Stimulated activated CD4-positive, alpha-beta T cell treated with anti-CD3 and anti-CD28 coated beads, Interleukin-1b, Interleukin-23, amount 100 ng/mL, for 1 hour (primary cell): ENCODE measurements at places on chromosomes 1 and 21.

DNA sequence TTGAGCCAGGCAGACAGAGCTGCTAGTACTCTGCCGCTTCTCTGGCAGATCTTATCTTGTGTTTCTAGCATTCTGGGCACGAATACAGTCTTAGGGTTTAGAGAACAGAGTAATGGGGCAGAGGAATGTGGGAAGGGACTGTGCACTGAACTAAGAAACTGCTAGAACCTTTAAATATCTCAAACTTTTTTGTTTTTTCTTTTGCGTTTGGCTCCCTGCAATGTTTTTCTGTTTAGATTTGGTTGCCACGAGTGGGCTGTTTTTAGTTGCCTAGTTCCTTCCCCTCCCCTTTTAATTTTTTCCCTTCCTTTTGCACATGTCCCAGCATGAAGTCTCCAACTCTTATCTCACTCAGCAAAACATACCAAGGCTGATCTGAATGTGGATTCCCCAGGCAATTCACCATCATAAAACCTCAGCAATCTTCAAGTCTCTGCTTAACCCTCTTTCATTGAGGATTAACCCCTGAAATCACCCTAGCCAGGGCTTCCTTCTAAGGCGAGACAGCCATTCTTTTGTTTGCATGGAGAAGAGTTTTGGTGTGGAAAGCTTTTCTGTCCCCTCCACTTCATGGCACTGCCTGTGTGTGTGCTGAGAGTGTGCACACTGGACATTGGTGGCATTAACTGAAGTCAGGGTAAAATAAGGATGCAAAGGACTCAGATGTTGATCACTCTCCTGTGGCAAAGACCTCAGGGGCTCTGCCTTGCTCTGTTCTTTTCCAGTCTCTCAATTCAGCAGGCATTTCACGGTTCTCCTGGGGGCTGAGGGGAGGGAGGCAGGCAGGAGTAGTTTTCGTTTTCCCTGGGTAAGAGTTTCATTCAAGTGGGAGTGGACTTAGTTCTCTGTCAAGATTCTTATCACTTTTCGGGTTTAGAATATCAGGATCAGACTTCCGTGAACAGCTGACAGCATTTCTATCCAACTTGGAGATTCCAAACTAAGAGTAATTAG lies 2.8 kb upstream of the ATF3 start:
- DNase-seq = no peak

DNA sequence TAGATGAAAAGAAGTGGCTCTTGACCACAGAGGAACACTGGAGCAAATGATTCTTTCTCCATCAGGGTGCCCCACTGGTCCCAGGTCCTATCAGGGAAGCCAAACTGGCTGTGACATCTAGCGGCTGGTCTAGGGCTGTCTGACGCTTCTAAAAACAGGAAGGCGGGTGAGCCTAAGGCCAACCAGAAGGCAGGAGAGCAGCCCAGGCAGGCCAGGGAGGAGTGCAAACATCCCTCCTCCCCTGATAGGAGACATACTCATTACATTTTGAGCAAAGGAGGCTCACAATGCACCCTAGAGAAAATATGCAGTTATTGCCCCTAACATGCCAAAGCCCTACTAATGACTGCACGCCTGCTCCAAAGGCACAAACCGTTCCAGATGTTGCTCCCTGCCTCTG lies 10.4 kb upstream of the FOXE3 start:
- DNase-seq = no peak

- DNase-seq = no peak
Observed at GRCh38 chr1:6358757-6359201, 34.8 kb downstream of the ACOT7 start.

GRCh38 chr1:182292193-182292741 lies 99.3 kb downstream of the GLUL start:
- DNase-seq = no peak

GRCh38 chr1:34870395-34870794 lies 10.8 kb upstream of the SMIM12 start:
- no peak for DNase-seq

DNA sequence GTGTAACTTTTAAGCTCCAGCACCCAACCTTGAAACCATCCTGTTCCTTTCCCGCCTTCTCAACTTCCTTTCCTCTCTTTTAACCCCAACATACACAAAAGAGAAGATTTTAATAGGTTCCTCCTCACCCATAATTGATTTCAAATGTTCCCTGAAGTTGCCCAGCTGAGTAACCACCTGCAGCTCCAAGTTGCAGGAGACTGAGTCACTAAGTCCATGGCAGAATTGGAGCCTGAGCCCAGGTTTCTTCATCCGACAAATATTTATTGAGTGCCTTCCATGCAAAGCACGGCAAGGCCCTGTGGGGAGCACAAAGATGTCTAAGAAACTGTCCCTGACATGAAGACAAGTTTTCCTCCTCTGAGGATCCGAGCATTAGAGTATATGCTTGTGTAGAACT lies 97.7 kb downstream of the PAPPA2 start:
- DNase-seq = no peak

GRCh38 chr1:154583773-154584172 lies 16.2 kb downstream of the CHRNB2 start:
- no peak for DNase-seq

DNA sequence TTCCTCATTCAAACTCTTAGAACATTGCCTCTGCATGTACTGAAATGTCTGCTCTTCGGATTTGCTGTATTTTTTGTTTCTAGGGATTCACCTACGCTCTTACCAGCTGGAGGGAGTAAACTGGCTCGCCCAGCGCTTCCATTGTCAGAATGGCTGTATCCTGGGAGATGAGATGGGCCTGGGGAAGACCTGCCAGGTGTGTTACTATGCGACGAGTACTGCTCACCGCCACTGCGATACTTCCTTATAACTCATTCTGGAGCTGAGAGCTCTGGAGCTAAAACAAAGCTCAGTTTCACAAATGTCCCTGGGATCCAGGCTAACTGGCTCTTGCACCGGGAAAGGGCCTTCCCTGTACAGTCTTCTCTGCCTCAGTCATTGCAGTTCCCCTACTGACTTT lies 10.1 kb downstream of the CHD1L start:
- no peak for DNase-seq

- DNase-seq = no peak
Observed at GRCh38 chr1:10651389-10651766, 145.1 kb downstream of the CASZ1 start.

GRCh38 chr1:190328361-190328760 lies 149.3 kb downstream of the BRINP3 start:
- no peak for DNase-seq

GRCh38 chr21:33550772-33551660 lies 8.2 kb downstream of the SON start:
- DNase-seq = no peak

DNA sequence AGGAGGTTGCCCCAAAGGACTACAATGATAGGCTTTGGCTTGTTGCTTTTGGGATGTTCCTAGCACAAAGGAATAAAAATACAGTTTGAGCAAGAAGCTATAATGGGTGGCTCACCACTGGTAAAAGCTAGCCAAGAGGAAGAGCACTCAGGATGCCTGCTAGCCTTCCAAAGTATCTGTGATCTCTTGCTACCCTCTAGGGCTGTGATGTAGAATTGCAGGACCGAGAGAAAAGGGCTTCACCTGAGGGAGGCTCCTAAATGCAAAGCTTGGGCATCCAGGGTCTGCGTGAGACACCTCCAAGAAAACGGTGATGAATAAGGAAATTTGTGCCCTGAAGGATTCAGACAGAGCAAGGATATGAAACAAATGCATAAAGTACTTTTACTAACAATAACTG lies 17.7 kb downstream of the IVL start:
- no peak for DNase-seq

DNA sequence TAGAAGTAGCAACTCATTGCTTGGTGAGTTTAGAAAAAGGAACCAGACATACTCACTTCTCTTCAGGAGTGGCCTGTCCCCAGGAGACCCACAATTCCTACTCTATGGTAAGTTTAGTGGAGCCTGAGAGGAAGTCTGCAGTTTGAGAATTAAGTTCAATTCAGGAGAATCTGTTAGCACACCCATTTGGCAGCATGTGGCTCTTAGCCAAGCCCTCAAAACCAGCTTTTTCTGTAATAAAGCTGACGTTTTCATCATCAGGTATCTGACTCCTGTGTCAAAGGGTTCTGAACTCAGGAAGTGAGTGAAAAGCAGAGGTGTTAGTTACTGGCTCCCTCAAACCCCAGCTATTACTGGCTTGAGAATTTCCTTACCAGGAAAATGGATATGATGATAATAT lies 20.4 kb upstream of the RGS16 start:
- DNase-seq = no peak

- no peak for DNase-seq
Observed at GRCh38 chr1:64080941-64081562, 122.4 kb upstream of the UBE2U start.

DNA sequence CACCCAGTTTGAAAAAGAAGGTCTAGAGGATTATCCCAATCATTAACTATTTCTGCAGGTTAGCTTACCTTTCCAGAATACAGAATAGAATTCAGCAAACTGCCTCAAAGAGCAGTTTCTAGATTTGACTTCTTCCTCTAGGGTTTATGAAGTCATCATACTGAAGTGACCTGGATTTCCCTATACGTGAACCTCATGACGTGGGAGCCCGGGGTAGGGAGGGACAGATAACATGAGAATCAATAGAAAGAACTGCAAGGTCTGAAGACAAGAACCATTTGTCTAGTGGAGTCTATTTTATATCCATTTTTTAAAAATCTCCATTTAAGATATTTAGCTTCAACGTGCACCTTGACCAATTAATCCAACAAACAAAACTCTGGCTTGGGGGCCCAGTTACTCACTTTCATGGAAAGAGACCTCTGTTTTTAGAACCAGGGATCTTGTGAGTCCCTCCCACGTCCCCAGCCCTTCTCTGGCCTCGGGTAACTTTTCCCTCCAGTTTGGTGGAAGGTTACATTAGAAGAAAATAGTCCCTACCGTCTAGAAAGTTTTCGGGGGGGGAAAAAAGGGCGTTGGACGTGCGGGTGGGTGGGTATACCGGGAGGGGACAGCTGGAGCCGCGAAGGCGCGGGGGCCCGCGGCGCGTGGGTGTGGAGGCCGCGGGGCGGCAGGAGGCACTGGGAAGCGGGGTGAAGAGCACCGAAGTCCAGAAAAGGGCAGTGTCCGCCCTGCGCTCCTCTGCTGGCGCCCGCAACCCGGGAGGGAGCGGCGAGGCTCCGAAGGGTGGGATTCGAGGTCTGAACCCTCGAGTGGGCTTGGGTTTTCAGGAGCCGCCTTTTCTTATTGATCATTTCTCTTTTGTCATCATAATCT lies 13.8 kb upstream of the POGZ start:
- DNase-seq = no peak

GRCh38 chr1:6490181-6491080 lies 1.0 kb downstream of the PLEKHG5 start:
- no peak for DNase-seq

GRCh38 chr21:34707876-34708325 lies 39.1 kb downstream of the CLIC6 start:
- no peak for DNase-seq

GRCh38 chr1:63248216-63248615 lies 74.2 kb upstream of the FOXD3 start:
- no peak for DNase-seq

- DNase-seq = no peak
Observed at GRCh38 chr1:151510020-151510405, 1.2 kb upstream of the CGN start.
